GM13977 (cell line): ENCODE measurements at places on chromosomes 7 and 10.

DNA sequence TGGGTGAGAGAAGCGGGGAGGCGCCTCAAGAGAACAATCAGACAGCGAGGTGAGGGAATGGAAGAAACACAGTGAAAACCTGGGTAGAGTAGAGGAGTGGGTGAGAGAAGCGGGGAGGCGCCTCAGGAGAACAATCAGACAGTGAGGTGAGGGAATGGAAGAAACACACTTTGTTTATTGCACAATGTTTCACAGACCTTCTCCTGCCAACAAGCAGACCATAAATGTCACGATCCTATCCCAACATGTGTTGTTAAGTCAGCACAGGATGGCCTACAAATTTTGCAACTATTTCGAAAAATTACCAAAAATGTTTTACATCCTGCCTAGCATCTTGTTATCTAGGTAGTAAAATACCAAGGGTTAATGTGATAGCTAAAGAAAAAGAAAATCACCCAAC lies 115.3 kb downstream of the JAZF1 start:
- DNase-seq, result no peak

DNA sequence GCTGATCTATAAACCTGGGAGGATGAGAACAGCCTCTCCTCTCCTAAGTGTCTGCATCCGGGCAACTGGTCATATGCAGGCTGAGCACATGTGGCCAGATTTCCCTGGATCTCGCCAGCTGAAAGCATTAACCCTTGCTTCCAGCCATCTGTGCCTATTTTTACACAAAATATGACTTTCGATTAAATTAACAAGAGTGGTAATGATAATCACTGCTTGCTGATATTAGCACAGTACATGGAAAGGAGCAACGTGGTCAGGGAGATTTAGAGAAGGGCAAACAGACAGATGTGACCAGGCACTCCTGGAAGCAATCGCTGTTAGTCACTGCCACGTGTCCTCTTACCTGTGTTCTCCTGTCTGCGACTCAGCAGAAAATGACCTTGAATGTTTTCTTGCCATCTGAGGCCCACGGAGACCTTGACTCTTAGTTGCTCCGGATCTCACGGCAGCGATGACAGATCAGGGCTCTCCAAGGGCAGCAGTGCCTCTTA lies 59.5 kb upstream of the NPTX2 start:
- no peak for DNase-seq

- DNase-seq, result no peak
Observed at GRCh38 chr10:132273966-132274365, 33.8 kb downstream of the STK32C start.

GRCh38 chr10:59098387-59098786 lies 78.1 kb upstream of the PHYHIPL start:
- DNase-seq, result no peak

GRCh38 chr10:49408519-49409306 lies 12.8 kb upstream of the DRGX start:
- DNase-seq, result no peak
